AML-193 (cell line): ENCODE measurements at places on chromosomes 5 and 9.

- DNase-seq: peak; percentile 49
Observed at GRCh38 chr9:98775831-98776441, 20.4 kb downstream of the ANKS6 start.

- no peak for DNase-seq
Observed at GRCh38 chr5:134436523-134437339, 25.1 kb upstream of the CDKN2AIPNL start.

DNA sequence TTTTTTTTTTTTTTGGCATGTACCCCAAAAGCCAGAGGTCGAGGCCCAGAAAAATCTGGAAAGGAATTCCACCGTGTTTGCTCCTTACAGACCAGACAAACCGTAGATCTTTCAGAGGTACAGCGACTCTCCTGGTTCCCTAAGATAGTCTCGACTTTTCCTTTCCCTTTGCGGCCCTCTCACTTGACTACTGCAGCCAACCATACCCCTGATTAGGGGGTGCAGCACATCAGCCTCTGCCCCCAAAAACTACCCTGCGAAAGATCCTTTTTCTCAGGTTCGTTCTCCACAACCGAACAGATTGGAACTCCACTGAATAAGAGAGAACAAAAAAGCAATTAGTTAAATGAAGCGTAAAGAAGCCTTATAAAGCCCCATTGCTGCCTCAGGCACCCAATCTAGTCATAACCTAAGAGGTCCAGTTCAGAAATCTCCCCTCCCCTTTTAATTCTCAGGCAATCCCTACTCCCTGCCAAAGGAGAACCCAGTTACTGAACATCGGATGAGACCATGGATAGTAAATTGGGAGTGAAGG, 379 bp upstream of the TICAM2 start:
- DNase-seq: no peak

DNA sequence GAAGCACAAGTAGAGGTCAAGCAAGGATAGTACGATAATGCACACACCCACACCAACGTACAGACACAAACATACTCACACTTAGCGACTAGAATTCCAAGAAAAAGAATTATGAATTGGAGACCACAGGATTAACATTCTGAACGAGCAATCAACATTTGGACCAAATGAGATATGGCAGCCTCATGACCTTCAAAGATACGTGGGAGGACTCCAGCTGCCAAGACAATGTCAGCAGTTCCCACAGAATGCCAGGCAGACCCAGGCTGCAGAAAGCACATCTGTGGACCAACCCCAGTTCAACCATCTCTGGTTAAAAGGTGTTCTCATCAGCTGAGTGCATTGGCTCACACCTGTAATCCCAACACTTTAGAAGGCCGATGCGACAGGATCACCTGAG, 187.6 kb upstream of the GRAMD2B start:
- DNase-seq: no peak

- DNase-seq: peak; percentile 36
Observed at GRCh38 chr5:72836810-72837209, 20.3 kb downstream of the TNPO1 start.

GRCh38 chr9:130053504-130054324, at the start of gene GPR107:
TSS of gene GPR107 (plus strand) at chr9:130053906. CDS start at chr9:130053933, 27 bp downstream.
- peak; percentile 61 for DNase-seq

- no peak for DNase-seq
Observed at GRCh38 chr9:22112870-22113821, 104.0 kb upstream of the CDKN2B start.

- DNase-seq: no peak
Observed at GRCh38 chr9:76610011-76610352, 151.0 kb downstream of the GCNT1 start.

GRCh38 chr5:149073213-149073612, 10.4 kb upstream of the SH3TC2 start:
- no peak for DNase-seq

DNA sequence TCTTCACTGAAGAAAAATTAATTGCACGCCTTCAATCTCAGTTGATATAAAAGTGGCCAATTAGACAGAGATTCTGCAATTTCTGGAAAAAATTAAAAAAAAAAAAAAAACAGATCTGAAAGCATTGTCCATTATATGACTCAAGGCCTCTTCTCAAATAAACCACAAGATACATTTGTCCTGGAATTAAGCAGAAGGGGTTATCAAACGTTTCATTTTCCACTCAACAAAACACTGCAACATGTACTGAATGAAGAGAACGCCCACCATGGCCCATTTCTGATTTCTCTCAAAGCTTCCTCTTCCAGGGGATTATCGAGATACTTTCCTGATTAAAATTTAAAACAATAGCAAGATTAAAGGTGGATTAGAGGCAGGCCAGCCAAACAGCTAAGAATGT, 5.8 kb upstream of the PAPPA start:
- DNase-seq: no peak

DNA sequence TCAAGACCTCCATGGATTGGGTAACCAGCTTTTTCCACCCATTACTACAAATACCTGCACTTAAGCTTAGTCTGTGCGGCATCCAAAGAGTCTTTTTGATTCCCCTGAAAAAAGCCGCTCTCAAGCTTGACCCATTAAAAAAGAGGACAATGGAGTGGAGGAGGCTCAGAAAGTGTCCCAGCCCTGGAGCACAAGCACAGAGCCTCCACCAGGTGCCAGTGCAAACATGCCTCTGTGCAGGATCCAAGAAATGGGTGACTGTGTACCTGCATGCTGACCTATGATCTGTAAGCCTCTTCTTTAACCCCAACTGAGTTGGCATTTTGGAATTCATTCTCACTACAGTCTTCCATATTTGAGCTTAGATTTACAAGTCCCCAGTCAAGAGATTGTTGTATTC, 168.3 kb upstream of the TLE4 start:
- no peak for DNase-seq

DNA sequence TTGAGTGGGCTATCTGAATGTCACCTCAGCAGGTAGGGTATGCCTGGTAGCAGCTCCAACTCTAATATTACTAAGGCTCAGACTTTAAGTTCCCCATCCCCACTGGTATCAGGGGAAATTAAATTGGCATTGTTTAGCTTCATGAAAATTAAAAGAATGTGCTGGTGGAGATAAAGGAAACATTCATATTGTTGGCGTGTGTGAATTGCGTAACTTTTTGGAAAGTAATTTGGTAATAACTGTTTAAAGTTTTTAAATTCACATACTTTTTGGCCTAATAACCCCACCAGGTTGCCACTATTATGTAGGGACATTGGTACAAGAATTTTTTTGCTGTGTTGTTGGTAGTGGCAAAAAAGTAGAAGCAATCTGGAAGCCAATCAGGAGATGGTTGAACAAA, 29.4 kb downstream of the TNPO1 start:
- no peak for DNase-seq

GRCh38 chr5:84384604-84385575, at the start of gene EDIL3:
TSS of gene EDIL3 (minus strand) at chr5:84384880. CDS start at chr5:84384374, 506 bp downstream.
- DNase-seq: peak; percentile 25
